ENCODE measurements at places on chromosomes 5 and 9.

- no peak for DNase-seq
Measured at GRCh38 chr5:132641241-132641723, 16.7 kb upstream of the IL13 start.

- DNase-seq = no peak
Measured at GRCh38 chr5:79842006-79842881, 148.8 kb downstream of the MTX3 start.

DNA sequence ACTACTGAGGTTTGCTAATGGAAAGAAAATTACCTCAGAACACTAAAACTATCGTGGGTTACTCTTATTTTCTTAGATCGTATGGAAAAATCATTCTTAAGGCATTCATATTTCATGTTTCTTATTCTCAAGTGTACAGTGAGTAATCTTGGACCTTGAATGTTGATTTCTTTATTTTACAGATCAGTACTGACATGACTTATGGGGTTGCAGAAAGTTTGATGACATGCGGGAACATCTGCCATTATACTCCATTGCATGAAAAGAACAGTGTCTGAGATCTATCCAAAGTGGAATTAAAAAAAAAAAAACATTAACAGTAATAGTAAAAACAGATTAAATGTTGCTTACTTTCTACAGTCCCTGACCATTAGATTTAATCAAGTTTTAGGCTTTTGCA is 1290.2 kb upstream of the WWC1 start:
- DNase-seq = no peak

DNA sequence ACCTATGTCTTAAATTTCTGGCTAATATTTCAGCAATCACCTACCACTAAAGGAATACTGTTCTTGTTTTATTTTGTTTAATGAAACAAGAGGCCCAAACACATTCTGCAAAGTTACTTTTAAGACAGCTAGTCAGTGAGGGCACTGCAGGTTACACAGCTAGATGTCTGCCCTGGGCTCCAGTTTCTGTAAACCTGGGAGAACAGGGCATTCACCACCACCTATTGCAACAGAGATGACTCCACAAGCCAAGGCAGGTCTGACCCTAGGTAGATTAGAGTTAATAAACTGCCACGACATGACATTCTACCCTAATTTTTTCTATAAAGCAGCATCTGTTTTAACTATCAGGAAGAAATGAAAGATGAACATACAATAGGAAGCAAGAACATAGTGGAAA is 90.8 kb downstream of the SLF1 start:
- DNase-seq = no peak

DNA sequence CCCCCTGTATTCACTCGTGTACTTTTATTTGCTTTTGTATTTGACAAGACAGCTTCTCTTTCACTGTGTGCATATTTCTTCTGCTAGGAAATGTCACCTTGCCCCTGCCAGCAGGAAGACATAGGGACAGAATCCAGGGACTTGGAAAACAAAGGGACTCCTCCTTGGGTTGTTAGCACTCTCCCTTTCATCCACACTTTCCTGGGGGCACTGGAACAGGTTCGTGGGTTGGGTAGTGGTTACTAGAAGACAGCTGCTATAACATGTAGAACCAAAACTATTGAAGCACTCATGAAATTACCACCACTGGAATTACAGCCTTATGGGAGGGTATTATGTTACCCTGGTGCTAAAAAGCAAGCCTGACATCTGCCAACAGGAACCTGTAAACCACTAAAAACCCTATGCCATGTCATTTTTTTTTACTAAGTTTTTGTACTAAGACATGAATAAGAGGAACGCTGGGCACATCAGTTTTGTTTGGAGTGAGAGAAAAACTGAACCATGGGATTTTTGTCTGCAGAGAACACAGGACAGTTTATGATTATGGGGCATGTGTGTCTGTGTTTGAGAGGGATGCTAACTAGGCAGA is 4.7 kb upstream of the CCL28 start:
- no peak for DNase-seq

DNA sequence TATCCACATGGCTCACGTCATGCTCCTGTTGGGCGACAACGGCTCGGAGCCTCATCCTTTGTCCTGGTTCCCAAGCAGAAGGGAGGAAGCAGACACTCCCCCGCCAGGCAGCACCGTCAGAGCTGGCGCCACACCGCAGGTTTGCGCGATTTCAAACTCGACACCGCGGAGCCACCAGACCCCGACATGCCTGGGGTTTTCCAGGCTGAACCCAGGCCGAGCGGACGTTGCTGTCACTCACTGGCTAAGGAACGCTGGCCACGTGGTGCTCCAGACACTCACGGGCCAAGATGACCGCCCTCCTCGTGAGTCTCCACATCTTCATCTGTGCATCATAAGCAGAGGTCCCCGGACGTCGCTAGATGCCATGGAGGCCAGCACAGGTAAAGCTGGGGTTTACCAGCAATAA is 9.0 kb downstream of the TERT start:
- DNase-seq = no peak

DNA sequence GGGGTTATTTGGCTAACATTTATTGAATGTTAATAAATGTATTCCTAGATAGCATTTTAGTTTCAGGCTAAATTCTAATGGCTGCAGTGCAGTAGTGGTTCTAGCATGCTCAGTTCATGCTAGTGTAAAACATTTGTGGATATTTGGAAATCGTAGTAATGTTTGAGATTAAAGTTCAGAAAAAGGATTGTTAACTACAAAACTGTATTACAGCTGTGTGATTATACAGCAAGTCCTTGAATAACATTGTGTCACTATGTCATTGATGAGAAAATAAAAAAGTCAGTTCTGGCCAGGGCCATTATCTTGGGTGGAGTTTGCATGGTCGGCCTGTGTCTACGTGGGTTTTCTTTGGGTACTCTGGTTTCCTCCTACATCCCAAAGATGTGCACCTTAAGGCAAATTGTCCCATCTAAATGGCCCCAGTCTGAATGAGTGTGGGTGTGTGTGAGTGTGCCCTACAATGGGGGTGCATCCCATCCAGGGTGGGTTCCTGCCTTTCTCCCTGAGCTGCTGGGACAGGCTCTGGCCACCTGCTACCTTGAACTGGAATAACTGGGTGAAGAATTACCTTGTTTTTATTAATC is 8.8 kb downstream of the ZSWIM6 start:
- no peak for DNase-seq

DNA sequence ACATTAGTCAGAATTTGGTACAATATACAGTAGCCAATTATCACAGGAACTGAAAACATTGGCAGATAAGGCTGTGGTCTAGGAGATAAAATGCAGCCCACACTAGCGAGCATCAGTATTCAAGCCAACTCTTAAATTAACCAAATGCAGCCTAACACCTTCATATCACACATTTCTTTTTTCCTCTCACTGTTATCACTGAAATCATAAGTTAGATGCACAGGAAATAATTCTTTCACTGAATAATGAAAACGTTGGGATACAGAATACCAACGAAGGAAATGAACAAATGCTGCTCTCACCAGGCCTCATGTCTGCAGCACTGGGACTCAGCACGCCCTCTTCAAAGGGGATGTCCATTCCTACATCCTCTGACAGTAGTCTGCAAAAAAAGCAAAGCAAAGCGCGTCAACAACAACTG is 109.1 kb upstream of the PCA3 start:
- no peak for DNase-seq

- DNase-seq = peak; percentile 74
Measured at GRCh38 chr9:14312719-14313377, 1.1 kb downstream of the NFIB start.

DNA sequence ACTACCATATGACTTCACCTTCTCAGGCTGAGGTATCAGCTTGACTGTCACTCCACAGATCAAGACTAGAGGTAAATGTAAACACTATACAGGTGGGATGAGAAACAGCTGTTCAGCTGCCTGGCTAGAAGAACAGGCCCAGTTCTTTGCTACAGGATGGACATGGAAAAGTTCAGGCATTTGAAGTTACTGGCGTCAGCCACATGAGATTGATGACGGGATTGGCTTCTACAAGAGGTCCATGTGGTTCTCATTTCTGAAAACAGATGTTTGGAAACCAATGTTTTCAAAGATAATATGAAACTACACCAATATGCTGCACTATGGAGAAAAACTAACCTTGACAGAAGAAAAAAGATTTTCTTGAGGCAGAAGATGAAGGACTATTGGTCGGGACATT is 324.1 kb downstream of the CDH10 start:
- no peak for DNase-seq

GRCh38 chr5:69492391-69492922 is at the start of gene OCLN:
Gene OCLN (plus strand): TSS chr5:69492790. CDS start chr5:69504245, 11,455 bp downstream.
- peak; percentile 45 for DNase-seq

DNA sequence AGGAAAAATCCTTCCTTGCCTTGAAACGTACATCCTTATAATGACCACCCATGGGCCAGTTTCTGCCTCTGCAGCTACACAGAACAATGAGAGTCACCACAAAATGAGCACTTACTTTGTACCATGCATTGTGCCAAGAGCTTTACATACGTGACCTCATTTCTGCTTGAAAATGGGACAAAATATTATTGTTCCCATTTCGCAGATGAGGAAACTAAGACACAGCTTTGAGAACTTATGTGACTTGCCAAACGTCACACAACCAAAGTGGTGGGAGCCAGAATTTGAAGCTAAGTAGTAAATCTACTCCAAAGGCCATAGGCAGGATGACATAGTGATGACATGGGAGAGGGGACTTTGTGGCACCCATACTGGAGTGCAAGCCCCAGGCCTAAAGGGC is 34.8 kb upstream of the GRPEL2 start:
- no peak for DNase-seq

DNA sequence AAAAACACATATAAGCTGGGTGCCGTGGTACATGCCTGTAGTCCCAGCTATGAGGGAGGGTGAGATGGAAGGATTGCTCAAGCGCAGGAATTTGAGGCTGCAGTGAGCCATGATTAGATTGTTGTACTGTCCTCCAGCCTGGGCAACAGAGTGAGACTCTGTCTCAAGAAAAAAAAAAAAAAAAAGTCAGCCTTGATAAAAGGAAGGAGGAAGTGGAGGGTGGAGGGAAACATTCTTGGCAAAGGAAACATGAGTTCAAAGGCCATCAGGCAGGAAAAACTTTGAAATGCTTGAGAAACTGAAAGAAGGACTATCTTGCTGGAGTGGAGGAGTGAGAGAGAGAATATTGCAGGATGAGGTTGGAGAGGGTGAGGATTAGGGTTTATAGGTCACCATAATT is 18.3 kb upstream of the ANKHD1 start:
- DNase-seq = no peak

DNA sequence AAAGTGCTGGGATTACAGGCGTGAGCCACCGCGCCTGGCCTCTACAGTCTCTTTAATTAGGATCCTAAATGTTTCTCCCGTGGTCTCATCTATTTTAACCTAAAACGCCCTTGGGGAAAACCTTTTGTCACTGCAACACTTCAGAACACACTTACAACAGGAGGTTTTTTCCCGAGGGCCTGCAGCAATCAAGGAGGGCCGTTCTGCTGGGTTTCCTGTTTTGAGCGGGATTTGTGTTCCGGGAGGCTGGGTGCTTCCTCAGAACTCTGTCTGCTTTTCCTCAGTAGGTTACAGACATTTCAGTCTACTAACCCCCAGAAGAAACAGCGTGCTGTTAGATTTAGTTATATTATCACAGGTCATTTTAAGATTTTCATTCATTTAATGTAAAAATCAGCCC is 65.4 kb upstream of the IRX4 start:
- DNase-seq = no peak
